DMS79 (cell line): ENCODE measurements at places on chromosomes 5 and 9.

GRCh38 chr5:1537603-1538154 is 13.9 kb upstream of the LPCAT1 start:
- DNase-seq = no peak

GRCh38 chr5:115296124-115297022 is at the start of gene CCDC112:
CCDC112 (minus strand) TSS chr5:115296654; CDS start chr5:115296543, 111 bp downstream.
- peak; percentile 29 for DNase-seq

GRCh38 chr5:109580225-109580624 is 109.5 kb upstream of the MAN2A1 start:
- DNase-seq = no peak

DNA sequence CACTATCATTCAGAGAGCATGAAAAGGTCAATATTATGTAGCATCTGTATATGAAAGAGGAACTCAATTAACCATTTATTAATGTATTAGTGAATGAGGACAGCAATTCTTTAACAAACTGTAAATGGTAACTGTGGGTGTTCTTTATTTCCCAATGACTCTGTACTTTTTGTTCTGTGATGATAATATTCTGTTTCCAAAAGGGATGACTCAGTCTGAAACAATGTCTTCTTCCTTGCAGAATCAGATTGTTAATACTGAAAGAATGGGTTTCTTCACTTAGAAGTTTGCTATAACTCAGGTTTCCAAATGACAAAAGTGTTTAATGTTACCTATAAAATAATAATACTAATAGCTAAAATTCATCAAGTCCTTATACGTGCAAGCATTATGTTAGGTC is 1518.7 kb upstream of the WWC1 start:
- DNase-seq = no peak

DNA sequence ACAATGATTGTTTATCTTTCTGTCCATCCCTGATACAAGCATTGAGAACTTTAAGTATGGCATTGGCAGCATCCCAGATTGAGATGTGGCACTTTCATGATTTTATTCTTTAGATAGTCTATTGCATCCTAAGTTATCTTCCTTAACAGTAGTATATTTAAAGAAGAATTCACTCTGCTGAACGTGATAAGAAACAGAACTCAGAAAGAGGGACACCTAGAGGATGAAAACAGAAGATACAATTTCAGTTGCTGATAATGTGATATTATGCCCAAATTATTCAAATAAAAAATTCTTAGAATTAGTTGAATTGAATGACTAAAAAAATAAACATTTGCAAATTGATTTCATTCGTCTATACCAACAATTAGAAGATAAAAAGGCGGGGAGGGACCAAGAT is 218.1 kb upstream of the DMRTA1 start:
- no peak for DNase-seq

DNA sequence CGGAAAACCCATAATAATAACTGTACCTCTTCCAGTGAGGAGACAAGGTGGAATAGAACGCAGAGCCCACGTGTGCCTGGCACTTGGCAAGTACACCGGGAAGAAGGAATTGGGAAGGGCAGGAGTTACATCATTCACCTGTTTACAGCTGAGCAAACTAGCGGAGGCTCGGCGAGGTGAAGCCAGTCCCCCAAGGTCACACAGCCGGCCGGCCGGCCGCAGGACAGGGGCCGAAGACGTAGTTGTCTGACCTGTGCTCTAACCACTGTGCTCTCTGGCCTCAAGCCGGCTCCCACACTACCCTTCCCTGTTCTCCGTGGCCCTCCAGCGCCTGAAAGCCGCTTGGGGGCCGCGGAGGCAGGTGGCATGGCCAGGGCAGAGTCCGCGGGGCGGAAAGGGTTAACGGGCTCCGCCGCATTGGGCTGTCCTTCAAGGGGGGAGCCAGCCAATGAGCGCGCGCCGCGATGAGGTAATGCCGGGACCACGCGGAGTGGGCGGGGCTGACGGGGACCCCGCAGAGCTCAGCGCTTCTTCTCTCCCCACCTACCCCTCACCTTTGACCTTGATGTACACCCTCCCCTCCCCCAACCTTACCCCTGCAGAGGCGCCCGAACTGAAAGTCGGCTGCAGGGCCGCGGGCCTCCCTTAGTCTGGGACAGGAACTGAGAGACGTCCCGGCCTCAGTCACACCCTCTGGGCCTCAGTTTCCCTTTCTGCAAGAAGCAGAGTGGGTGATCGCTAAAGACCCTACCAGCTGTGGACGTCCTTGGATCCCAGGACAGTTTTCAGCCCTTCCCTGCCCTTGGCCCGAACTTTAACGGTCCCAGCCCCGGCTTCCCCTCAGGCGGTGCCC is 125.1 kb downstream of the C9orf50 start:
- peak; percentile 28 for DNase-seq

GRCh38 chr5:171630350-171631065 is 155.1 kb upstream of the SMIM23 start:
- no peak for DNase-seq

- no peak for DNase-seq
These were observed 82.1 kb downstream of the HRH2 start for GRCh38 chr5:175740014-175740413.

GRCh38 chr9:127788337-127789011 is 2.6 kb downstream of the CDK9 start:
- no peak for DNase-seq

- no peak for DNase-seq
These were observed 386.7 kb downstream of the KDM4C start for GRCh38 chr9:7144265-7145046.

- DNase-seq = peak; percentile 30
These were observed 148.1 kb upstream of the MPDZ start for GRCh38 chr9:13427587-13427986.

- DNase-seq = no peak
These were observed 4.9 kb upstream of the TRAF1 start for GRCh38 chr9:120931231-120932085.

DNA sequence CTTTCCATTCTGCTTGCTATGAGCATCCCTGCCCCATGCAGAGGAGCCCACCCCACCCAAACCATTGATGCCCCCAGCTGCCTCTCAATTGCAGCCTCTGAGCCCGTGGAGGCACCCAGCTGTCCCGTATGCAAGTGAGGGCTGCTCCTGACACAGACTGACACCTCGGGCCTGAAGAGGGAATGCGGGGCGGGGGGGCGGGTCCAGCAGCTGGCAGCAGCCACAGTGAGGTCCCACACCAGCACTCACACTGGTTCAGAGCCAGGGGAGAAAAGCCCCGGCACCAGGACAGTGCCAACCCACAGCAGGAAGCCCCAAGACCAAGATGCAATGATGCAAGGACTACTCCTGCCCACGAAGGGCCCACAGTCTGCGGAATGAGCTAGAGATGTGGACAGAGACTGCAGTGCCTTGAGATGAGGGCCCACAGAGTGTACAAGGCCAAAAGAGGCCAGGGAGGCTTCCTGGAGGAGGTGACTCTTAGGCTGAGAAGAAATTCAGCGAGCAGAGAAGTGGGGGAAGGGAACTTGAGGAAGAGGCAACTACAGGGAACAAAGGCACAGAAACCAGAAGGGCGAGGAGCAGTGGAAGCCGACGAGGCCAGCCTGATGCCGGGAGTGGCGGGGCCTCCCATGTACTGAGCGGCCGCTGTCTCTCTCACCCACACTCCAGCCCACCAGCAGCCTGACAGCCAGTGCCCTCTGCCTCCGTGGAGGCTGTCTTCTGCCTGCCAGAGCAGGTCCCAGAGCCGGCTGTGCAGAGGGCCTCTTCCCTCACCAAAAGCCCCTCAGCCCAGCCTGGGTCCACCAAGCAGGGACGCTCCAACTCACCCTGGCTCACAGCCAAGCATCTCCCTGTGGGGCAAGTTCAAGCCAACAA is 9.2 kb downstream of the EEIG1 start:
- DNase-seq = no peak

DNA sequence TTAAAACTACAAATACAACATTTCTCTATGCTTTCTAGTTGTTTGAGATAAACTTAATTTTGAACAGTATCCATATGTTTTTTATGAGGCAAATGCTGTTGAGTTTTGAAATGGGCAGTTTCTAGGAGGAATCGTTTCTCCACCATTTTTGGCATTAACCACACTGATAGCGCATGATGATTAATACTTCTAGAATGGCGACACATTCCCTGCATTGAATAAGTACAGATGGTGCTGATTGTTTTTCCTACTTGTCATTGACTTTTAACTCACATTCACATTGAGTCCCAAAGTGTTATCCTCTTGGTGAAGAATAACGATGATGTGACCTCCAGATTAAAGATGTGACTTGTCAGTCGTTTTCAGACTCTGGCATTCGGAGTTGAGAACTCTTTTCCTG is 6.5 kb upstream of the CCDC192 start:
- DNase-seq = no peak
